Activated effector memory CD4-positive, alpha-beta T cell treated with Interleukin-2 at 50 U/mL for 16 hours (primary cell): ENCODE measurements at places on chromosomes 7 and 10.

DNA sequence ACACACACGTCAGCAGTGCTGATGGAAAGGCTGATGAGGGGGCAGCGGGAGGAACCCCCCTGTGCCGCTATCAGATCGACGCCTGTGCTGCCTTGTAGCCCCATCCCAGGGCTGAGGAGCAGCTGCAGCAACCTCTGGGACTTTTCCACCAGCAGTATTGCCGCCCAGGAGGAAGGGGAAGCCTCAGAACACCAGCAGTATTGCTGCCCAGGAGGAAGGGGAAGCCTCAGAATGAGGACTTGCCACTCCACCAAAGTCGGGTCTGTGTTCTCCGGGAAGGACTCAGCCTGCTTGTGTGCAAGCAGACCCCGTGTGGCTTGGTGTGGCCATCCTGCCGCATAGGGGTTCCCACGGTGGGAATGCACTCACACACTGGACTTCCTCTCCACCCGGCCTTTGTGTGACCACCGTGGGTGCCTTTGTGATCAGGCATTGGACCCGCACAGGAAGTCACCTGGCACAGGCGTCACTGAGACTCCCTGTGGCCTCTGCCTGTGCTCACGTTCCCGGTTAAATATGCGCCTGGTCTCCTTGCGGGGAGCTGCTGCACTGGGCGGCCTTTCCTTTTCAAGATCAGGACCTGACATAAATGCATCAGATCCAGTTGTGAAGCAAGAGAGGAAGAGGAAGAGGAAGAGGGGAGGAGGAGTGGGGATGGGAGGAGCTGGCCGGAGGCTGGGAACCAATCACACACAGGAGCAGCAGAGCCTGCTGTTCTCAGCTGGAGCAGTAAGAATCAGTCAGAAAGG, 248.5 kb downstream of the DNAJB6 start:
- no peak for DNase-seq

DNA sequence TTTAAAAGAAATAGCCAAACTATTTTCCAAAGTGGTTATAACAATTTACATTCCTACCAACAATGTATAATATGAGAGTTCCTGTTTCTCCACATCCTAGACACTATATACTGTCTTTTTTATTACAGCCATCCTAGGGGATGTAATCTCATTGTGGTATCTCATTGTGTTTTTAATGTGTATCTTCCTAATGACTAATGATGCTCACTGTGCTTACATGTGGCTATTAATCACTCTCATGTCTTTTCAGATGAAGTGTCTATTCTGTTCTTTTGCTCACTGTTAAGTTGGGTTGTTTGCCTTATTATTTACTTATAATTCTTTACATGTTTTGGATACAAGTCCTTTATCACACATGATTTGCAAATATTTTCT, 71.8 kb downstream of the ZNF438 start:
- DNase-seq: no peak

DNA sequence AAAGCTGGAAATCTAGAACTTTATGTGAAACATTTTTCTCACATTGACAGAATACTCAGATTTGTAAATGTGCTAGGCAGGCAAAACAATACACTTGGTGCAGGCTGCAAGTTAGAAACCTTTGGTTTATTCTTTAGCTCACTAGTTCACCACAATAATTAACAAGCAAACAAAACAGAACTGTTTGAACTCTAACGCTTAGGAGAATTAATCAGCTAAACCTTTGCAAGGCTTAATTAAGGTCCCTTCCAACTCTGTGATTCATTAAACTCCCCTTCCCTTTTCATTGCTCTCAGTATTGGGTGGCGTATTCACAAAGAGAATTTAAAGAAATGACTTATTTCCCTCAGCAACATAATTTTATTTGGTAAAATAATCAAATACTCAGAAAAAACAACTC, 99.0 kb downstream of the PON1 start:
- DNase-seq: no peak

- no peak for DNase-seq
Measured at GRCh38 chr7:112010994-112011393, 195.2 kb downstream of the DOCK4 start.

- DNase-seq: no peak
Measured at GRCh38 chr7:47370461-47371042, 211.4 kb downstream of the TNS3 start.

DNA sequence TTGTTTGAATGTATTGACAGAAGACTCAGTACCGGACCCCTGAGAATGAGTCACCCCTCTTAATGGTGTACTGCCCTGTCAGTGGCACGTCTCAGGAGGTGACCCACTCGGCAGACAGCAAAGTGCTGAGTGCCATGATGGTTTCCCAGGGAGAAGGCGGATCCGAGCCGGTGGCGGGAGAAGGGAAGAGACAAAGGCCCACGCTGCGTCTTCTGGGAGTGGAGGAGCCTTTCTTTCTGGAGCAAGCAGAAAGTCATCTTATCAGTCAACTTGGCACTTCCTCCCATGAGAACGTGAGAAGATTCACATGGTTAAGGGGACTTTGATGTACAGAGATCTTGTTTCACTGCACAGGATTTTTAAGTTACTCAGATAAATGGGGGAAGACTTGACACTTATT, 14.6 kb upstream of the PPP2R2D start:
- no peak for DNase-seq

- no peak for DNase-seq
Measured at GRCh38 chr7:39733881-39734632, 110.7 kb downstream of the RALA start.

GRCh38 chr10:131790021-131790420, 110.8 kb upstream of the PPP2R2D start:
- no peak for DNase-seq

GRCh38 chr7:129799350-129799955, 153.3 kb downstream of the UBE2H start:
- DNase-seq: no peak

DNA sequence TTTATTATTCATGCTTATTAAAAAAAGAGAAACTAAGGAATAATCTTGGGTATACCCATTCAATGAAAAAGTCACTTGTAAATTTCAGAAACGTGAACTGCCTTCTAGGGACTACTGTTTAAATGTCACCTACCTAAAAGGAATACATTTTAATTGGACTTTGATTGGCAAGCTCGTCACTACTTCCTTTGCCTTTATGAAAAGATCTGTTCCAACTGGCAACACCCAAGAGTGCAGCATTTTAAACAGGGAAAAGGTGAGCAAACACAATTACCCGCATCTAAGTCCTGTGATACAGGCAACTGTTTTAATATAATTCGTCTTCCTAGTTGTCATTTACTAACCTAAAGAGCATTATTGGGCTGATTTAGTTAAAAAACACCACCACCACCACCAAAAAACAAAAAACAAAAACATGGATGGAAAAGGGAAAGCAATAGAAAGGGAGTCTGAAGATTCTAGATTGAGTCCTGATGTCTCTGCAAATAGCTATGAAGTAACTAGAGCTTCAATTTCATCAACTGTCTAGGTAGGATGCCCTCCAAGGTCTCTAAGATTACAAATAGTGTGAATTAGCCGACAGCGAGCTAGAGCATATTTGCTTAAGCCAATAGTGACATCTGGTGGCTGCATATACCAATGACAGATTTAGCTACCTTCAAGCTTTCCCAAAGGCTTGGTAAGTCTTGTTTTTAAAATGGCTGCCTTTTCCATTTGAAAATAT, 33.8 kb upstream of the ICA1 start:
- DNase-seq: no peak

DNA sequence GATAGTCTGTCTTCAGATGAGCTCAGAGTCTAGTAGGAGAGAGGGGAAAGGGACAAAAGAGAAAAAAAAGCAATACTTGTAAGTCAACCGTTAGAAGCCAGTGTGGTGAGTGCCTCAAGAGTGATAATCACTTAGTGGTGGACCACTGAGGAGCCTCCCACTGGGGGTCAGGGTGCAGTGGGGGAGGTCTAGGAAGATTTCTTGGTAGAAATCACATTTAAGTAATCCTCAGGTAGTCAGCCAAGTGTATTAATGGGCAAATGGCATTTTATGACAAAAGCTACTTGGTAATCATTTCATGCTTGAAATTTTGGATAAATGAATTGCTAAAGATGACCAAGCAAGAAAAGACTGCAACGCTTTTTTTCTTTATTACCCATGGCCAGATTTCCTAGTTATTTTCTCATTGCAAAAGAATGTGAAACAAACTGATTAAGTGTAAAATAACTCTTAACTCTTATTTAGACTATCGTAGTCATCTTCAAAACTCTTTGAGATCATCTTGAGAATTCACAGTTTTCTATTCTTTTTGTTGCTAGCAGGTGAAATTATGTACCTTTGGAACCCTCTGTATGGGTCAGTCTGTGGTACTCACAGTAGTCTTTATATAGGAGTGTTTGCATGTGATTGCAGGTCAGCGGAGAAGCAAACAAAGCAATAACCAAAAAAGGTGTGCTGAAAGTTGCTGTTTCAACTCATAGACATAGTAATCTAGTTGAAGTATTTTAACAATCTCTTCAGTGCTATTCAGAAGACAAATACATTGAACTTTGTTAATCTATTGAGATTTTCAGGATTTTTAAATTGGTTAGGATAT, 63.9 kb downstream of the PPP1R9A start:
- DNase-seq: no peak

DNA sequence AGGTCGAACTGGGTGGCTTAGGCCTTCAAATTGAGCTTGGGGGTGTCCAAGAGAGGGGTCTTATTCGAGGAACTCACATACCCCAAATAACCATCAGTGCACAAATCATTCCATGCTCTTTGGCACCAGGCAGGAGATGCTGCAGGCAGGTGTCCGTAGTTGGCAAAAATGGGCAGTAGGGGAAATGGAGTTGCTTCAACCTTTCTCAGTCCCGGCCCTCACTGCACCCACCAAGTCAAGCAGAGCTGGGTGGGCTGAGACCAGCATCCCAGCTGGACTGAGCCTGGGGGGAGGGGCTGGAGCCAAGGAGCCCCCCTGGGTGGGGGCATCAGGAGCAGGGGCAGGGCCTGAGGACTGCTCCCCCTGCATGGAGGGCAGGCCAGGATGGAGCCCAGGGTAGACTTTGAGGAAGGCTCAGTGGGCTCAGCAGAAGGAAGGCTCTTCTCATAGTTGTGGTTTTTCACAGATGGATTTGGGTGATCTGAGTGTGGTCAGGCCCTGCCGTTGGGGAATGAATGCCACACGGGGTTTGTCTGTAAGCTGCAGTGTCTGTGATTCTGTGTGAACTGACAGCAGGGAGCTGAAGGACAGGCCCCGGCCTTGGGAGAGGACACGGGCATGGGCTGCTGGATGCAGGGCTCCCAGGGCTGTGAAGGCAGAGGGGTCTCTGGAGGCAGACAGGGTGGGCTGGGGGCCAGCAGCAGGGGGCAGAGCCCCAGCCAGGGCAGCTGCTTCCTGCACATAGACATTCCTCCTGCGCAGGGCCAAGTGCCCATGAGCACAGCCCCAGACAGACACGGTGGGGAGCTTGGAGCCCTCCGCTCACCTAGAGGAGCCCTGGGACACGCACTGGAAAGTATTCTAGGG, 144.5 kb downstream of the ADCY1 start:
- DNase-seq: no peak

- DNase-seq: no peak
Measured at GRCh38 chr7:128456255-128456725, 612 bp downstream of the HILPDA start.
